Nephron progenitor cell (in vitro differentiated cells): ENCODE measurements at places on chromosomes 13 and 19.

DNA sequence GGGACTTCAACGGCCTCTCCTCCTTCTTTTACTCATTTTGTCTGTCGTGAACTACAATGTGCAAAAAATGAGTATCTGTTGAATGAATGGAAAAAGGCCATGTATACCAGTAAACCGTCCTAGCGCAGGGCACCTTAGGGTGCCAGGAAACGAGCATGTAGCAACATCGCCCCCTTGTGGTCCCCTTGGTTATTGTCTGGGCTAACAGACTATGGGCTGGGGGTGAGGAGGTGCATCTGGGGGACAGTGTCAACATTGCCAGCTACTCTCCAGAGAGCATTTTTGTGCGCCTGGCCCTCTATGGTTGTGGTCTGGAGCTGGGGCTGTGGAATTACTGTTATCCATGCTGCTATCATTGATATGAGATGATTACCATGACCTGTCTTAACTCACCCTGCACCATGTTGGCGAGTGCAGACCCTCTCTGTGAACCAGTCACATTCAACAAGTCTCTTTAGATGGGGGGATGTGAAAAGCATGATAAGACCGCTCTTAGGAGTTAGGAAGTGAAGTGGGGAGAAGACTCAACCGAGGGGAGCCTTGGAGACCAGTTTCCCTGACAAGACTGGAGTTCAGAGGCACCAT lies 22.8 kb upstream of the SIGLEC11 start:
- peak; percentile 79 for DNase-seq

GRCh38 chr13:46520166-46520565 lies 32.8 kb upstream of the LRCH1 start:
- no peak for DNase-seq

- DNase-seq, result peak; percentile 90
Observed at GRCh38 chr19:6021878-6022569, 44.1 kb upstream of the RANBP3 start.

DNA sequence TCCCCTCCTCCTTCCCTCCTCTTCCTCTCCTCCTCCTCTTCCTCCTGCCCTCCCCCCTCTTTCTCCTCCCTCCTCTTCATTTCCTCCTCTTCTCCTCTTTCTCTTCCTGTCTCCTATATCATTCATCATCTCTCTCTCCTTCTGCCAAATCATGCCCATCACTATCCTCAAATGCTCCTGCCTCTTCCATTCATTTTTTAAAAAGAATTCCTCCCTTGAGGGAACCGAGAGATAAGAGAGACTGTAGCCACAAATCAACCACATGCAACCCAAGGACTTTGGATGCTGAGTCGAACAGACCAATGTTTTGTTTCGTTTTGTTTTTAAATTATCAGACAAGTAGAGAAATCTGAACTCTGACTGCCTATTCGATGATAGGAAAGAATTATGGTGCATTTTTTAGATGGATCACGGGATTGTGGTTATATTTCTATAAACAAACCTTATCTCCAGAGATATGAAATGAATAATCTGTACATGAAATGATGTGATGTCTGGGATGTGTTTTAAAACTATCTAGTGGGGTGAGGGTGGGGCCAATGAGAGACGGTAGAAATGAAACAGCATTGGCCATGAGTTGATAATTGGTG lies 9.5 kb upstream of the ZNF541 start:
- DNase-seq, result no peak

DNA sequence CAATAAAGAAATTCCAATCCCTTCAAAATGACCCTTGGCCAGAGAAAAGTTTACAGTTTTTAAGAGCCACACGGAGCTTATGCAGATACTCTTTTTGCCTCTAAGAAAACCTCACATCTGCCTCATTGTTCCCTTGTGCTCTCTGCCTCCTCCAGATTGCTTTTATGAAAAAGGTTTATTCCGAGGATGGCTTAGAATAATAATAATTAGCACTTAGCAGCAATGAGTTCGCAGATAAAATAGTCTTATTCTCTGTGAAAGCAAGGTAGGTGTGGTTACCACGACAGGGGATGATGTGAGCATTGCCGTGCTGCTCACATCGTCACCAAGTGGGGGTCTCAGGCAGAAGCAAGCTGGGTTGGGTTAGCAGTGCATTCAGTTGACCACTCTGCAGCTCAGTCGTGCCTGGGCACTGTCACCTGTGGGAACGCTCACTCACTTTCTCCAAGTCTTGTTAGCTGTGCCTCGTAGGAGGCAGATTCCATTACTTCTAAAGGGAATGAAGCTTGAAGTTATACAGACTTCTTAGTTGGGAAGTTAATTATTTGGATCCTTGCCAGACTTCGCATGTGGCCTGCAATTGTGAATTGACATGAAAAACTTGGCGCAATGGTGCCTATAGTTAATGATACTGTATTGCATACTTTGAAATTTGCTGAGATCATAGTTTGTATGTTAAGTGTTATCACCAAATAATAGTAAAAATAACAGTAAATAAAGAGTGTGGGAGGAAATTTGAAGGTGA lies 157.2 kb downstream of the MYO16 start:
- DNase-seq, result no peak

DNA sequence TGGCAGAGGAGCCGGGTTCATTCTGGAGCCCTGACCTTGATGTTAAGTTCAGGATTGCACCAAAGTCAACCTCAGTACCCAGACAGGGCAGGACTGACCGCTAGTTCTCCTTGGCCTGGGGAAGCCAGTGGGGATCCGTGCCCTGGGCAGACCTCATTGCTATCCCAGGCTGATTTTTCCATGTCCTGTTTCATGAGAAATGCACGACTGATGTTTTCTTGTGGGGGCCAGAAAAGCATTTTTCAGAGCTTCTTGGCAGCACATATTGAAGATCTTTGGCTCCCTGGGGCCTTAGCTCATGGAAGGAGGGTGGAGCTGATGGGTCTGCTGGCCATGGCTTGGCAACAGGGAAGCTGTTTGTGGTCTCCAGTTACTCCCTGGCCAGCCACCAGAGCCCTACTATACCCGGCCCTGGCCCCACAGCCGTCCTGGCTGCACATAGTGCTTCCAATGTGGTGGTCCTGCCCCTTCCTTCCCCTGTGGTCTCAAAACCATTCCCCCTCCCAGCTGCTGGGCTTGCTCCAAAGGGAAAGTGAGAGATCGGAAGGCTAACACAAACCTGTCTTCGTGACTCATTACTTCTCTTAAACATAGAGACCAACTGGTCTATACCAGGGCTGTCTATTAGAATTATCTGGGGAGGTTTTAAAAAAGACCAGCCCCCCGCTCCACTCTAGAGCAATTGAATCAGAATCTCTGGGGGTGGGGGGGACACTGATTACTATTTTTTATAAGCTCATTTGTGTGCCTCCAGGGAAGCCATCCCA lies 11.2 kb downstream of the IL17D start:
- DNase-seq, result no peak

- no peak for DNase-seq
Observed at GRCh38 chr19:10817291-10818038, 18.5 kb downstream of the TMED1 start.

DNA sequence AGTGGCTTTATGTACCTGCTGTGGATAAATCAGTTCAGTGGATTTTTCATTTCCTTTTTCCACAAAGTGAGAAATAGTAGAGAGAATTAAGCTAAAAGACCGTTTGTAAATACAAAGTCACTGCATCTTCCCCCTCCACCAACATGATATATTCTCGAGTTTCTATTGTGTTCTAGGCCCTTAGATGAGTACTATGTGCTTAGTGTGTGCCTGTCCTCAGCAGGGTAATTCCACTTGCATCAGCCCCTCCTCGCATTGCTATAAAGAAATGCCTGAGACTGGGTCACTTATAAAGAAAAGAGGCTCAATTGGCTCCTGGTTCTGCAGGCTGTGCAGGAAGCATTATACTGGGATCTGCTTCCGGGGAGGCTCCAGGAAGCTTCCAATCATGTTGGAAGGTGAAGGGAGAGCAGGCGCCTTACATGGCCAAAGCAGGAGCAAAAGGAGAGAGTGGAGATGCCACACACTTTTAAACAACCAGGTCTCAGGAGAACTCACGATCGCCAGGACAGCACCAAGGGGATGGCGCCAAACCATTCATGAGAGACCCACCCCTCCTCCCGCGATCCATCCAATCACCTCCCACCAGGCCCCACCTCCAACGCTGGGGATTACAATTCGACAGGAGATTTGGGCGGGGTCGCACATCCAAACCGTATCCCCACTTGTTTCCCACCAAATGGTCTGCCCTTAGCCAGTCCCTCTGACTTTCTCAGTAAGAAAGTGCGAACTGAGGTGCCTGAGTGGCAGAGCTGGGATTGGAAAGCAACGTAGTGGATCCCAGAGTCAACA lies 102.3 kb upstream of the ABCC4 start:
- DNase-seq, result peak; percentile 45

DNA sequence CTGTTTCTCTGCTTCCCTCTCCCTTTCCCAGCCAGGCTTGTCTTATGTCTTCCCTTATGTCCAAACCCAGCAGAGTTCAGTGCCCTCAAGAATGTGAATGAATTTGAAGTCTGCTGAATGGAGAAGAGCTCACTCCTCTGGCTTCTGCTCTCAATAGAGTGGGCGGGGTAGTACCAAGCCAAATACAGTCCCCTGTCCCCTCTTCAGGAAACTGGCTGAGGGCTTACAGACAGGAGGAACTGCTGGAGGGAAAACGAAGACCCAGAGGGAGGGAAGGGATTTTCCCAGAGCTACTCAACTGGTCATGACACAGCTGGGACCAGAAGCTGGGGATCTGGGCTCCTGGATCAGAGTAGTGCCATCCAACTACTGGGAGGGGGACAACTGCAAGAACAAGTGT lies 32.9 kb upstream of the POU2F2 start:
- no peak for DNase-seq

- no peak for DNase-seq
Observed at GRCh38 chr13:101706651-101707050, 254.2 kb downstream of the ITGBL1 start.

DNA sequence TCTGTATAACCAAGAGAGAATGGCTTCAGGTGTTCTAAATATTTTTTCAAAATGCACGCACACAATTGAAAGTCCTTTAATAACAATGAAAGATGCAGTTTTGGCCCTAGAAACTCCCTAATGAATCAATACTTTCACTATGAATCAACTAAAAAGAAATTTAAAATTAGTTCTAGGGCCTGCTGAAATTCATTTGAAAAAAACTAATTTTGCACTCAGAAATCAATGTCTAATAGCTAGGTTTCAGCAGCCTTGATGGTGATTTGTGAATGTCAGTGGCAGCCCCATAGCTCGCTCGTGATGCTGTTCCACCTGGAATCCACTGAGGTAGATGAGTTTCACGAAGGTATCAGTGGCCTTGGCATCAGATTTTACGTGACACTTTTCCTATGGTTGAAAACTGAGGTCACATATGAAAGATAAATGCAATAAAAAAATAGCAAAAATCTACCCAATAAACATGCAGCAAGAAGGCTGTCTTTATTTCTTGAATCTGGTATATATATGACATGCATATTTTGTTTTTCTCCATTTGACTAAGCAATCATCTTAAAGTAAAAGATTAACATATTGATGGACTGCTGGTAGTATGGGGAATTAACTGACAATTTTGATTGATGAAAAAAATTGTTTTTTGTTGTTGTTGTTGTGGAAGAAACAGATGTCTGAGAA lies 141.0 kb downstream of the AKAP11 start:
- DNase-seq, result no peak

DNA sequence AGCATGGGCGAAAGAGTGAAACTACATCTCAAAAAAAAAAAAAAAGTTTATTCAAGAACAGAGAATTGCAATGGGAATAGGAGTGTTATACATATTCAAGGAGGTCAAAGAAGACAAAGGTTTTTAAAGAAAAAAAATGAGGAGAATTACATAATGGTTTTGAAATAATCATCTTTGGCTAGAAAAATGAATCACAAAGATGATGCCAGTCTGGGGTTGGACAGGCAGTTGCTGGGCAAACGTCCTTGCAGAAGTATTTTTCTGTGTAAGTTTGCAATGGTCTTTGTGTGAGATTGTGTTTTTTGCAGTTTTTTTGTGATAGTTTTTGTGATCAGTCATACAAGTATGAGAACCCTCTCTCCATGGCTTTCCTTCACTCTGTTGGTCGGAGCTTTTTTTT lies 23.7 kb downstream of the LYPD3 start:
- DNase-seq, result no peak

GRCh38 chr19:6020166-6020882 lies 42.4 kb upstream of the RANBP3 start:
- DNase-seq, result no peak

DNA sequence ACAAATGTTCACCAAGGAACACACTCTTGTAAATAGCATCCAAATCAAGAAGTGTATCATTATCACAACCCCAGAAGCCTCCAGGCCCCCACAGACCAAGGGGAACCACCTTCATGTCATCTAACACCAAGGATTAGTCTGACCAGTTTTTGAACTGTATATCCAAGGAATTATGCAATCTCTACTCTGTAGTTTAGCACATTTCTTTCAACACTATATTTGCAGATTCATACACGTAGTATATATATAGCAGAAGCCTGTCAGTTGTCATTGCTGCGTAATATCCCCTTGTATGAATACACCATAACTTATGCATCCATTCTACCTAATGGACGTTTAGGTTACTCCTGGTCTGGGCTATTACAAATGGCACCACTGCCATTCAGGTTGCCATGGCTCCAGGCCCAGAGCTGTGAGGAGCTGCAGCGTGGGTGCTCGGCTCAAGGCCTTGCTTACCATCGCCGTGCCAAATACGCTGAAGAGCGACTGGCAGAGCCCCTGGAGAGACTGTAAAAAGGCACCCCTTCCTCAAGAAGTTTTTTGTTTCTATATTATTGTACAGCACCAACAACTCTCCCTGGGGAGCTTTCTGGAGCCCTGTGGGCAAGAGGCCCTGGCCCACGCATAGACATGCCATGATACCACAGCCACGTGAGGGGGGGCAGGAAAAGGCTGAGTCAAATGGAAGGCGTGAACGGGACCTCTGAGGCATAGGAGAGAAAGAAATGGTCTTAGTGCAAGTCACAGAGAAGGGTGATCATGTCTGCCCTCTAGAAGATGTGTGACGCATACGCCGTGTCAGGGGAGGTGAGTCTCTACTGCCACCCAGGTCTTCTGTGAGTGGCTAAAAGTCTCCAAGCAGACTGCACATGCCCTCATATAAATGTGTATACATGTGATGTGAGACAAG lies 10.8 kb downstream of the LATS2 start:
- DNase-seq, result no peak

DNA sequence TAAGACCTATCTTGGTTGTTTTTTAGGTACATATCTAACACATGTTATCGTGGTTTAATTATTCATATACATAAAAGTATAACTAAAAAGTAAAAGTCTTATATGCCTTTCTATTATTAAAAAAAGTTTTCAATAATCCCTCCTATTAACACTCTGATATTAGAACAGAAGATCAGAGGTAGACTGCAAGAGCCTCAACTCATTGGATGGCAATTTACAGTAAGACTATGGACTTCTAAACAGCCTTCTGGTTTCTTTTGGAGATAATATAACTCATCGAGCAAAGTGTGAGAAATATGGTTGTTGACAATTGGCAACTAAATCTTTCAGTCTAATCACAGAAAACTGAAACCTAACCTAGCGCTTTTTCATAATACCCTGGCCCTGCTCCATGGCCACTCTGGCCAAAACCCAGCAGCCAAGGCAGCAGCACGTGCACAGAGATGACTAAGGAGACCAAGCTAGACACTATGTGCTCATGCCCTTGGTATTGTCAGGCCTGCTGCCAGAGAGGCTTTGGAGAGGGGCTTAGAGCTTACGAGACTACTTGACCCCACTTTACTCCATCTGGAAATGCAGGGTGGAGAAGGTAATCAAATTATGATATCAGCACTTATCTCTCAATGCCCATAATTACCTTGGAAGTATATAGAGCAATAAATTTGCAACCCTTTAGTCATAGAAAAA lies 40.6 kb upstream of the EEF1AKMT1 start:
- no peak for DNase-seq

GRCh38 chr19:52997975-52998374 lies 15.7 kb upstream of the ERVV-1 start:
- DNase-seq, result no peak
